ENCODE measurements at places on chromosomes 13 and 19.

GRCh38 chr19:2624537-2625091 lies 77.9 kb downstream of the GNG7 start:
- no peak for DNase-seq

- DNase-seq = no peak
Measured at GRCh38 chr13:60080850-60081249, 82.9 kb downstream of the DIAPH3 start.

- no peak for DNase-seq
Measured at GRCh38 chr13:72403396-72404010, 323.9 kb downstream of the MZT1 start.

DNA sequence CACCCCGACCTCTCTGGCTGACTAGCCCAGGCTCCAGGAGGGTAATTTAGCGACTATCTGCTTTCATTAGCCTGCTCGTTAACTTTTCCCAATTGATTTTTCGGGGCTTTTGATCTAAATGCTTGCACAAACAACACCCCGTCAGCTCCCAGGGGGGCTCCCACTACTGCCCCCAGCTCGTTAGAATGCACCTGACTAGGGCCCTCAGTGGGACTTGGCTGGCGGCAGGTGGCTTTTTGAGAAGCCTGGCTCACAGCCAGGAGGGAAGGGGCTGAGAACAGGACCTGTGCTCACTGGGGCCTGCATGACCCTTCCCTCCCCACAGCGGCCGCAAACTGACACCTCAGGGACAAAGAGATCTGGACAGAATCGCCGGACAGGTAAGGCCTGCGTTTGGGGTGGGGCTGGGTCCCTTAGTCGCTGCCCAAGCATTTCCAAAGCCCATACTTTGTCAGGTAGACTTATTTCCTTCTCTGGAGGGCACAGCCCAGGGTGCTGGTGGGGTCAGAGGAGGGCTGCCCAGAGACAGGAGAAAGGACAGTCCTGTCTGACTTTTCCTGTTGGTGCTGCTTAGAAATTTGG lies 7.6 kb upstream of the CD79A start:
- no peak for DNase-seq

DNA sequence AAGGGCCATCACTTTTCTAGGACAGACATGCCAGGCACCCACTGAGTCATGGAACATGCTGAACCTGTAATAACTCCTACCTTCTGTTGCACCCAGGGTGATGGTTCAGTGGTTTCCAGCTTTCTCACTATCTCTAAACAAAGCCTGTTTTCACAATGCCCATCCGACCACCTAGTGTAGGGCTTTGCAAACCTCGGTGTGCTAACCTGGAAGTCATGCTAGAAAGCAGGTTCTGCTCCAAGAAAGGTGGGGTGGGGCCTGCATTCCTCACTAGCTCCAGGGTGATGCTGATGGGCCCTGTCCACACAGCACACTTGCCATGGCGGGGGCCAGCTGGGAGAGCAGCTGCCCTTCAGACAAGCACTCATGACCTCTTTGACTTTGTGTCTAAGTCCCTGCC lies 43.4 kb downstream of the COL4A2 start:
- DNase-seq = no peak

GRCh38 chr13:71517004-71517403 lies 350.0 kb downstream of the DACH1 start:
- no peak for DNase-seq

- DNase-seq = no peak
Measured at GRCh38 chr13:98171900-98172589, 5.0 kb downstream of the RNF113B start.

GRCh38 chr13:26266311-26266710 lies 12.4 kb downstream of the CDK8 start:
- no peak for DNase-seq

- DNase-seq = no peak
Measured at GRCh38 chr19:38898788-38899446, 501 bp downstream of the SIRT2 start.

DNA sequence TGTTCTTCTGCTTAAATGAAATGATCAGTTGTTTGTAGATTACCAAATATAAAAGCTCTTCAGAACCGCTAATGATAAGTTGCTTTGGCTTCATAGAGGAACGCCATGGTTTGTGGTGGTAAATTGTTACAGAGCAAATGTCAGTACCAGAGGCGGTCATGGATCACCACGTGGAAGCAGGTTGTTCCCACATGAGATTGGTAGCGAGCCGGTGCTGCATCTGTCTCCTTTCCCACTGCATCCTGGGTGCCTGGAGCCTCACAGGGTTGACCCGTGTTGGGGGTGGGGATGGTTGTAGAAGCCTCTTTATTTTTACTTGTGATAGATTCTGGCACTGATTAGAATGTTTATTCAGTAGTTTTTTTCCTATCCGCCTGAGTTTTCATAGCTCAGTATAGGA lies 14.7 kb downstream of the GARRE1 start:
- no peak for DNase-seq

DNA sequence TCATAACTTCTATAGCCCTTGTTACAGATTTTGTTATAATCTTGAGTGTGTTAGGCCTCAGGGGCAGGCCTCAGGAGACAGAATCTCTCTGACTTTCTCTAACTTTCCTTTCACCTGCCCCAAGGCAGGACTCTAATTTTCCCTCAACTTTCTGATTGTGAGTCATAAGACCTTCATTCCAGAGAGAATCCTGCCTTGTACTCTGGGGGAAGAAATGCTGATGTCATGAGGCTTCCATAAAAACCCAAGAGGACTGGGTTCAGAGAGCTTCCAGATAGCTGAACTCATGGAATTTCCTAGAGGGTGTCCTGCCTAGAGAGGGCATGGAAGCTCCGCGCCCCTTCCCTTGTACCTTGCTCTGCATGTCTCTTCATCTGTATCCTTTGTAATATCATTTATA lies 5.3 kb upstream of the KBTBD6 start:
- DNase-seq = no peak

DNA sequence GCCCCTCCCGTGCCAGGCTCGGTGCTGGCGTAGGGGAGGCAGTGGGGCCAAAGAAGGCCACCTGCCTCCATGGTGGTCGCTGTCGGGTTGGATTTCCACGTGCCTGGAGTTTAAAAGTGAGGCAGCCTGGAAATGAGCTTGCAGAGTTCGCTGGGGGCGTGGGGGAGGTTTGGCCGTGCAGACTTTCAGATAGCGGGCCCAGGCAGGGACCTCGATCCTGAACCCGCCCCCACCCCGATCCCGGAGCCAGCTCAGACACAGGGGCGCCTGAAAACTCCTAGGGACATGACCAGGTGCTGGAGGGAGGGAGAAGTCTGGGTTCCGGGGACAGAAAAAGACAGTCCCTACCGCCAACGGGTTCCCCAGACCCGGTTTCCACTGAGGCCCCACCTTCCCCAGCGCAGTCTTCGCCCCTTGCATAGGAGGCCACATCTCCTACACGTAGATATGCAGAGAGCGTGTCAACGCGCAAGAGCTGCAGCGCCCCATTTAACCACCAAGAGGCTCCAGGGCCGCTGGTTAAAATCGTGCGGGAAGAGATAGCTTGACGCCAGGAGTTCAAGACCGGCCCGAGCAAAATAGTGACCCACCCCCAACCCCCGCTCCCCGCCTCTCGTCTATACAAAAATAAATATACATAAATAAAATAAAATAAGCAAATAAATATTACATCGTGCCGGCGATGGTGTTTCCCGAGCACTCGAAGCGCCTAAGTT lies 8.5 kb downstream of the CCDC8 start:
- no peak for DNase-seq

DNA sequence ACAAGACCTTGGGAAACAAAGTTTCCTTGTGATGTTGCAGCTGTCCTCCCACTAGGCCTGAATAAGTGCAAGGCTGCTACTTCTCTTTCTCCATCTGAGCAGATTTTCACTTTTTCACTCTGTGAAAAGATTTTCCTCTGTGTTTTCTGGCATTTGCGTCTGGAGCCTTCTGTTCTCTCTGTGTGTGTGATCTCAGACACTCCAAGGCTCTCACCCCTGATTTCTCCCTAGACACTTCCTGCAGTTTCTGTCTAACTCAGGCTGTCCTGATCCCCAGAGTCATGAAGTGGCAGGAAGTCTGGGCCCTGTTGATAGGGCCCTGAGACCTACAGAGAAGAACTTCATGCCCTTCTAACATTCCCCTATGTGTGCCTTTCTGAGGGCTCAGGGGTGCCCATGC lies 37.2 kb downstream of the SIGLEC7 start:
- no peak for DNase-seq

DNA sequence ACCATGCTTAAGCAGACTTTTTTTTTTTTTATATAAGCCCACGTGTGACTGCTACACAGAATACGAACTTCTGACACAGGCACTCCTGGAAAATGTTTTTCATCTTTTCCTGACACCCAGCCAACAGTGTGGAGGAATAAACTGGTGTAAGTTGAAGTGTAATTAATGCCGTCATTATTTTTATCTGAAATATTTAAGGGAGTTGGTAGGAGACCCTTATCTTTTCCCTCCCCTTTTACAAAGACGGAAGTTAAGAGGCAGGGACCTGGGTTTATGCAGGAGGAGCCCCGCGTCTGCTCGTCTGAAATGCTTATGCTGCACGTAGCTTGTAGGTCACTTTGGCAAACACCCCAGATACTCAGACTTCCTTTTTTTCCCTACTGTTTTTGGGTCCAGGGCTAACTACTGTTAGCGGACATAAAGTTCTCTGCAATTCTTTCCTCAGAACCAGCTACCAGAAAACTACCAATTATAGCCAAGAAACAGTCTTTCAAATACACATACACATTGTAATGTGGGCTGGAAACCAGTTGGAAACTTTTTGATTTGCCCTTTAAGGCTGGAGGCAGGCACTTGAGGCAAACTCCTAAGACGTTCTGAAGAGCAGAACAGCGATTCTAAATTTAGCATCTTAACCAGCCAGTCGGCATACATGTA lies 50.8 kb downstream of the EFNB2 start:
- no peak for DNase-seq

DNA sequence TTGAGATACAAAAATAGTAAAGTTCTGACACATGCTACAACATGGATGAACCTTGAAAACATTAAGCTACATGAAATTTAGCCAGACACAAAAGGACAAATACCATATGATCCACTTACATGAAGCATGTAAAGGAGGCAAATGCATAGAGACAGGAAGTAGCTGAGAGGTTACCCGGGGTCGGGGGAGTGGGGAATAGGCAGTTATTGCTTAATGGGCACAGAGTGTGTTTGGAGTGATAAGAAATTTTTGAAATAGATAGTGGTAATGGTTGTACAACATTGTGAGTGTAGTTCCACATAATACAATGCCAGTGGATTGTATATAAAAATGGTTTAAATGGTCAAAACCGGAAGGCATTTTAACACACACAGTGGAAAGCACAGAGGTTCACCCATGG lies 4.3 kb downstream of the N4BP2L1 start:
- DNase-seq = no peak

GRCh38 chr13:104008541-104009435 lies 942.6 kb upstream of the SLC10A2 start:
- no peak for DNase-seq

GRCh38 chr19:47020992-47021496 lies 1.4 kb downstream of the NPAS1 start:
- no peak for DNase-seq

- no peak for DNase-seq
Measured at GRCh38 chr19:17391371-17392151, 2.4 kb downstream of the CCDC194 start.

DNA sequence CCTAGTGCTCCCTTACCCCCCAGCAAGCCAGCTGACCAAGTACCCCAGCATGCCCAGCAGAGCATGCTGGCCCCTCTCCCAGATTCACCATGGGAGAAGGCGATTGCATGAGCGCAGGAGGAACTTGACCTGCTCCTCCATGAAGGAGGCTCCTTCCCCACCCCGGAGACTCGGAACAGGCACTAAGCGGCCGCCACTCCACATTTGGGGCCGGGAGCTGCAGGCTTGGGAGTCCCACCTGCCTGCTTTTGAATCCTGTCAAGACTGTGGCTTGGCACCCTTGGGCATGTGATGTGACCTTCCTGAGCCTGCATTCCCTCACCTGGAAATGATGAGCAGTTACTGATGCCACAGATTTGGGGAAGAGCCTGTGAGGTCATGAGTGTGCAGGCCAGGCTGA lies 12.7 kb upstream of the TIMM50 start:
- no peak for DNase-seq

GRCh38 chr19:10517361-10517759 lies at the start of gene S1PR5:
S1PR5 (minus strand) TSS chr19:10517447; CDS start chr19:10515011, 2,436 bp downstream.
- DNase-seq = peak; percentile 26

DNA sequence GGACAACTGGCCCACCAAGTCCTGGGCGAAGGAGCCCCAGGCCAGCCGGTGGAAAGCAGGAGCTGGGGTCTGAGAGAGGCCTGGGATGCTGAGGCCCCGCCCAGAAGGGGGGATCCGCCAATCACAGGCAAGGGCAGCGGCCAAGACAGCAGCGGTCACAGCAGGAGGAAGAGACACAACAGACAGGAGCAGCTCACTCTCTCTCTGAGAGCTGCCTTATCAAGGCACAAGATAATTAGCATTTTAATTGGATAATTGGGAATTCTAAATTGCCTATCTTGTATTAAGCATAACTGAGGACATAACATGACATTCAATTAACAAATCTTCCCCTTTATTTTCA lies 46.2 kb downstream of the CEBPG start:
- DNase-seq = no peak

DNA sequence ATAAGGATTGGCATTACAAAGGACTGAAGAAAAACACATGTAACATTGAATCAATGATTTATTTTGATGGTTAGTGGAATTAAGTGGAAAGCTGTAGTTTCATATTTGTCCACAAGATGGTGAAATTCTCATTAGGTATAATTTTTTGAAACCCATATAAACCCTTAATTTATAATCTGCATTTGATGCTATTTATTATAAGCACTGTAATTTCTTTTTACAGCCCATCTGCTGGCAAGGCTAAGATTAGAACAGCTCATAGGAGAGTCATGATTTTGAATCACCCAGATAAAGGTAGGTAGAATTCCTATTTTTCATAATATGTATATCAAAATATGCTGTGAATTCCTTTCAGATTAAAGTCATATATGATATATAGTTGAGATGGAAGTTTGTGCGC lies 62.2 kb downstream of the DNAJC15 start:
- DNase-seq = no peak

All from CD4-positive, alpha-beta T cell treated with Interferon gamma for 1 hour (primary cell).